ENCODE measurements at places on chromosomes 2 and 18.

DNA sequence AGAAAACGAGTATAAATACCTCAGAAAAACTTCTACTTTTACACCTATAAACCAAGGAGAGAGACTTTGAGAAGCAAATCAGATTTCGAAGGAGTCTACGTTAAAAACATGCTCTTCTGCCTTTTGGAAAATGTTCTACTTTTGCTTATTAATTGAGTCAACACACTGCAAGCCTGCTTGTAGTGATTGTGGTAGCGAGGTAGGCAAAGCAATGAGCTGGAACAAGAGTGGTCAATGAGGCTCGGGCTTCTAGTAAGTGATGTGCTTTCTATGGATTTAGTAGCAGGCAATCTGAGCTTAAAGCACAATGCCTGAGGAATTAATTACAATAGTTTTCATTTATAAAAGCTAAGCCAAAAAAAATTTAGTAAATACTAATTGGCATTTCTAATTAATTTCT is 103.4 kb upstream of the TFCP2L1 start:
- H3K27ac ChIP-seq = no peak overlapping the region
- H3K4me3 ChIP-seq = no peak overlapping the region
- no peak for DNase-seq
- no peaks in the 10 kb centered on the region for H3K4me1 ChIP-seq

DNA sequence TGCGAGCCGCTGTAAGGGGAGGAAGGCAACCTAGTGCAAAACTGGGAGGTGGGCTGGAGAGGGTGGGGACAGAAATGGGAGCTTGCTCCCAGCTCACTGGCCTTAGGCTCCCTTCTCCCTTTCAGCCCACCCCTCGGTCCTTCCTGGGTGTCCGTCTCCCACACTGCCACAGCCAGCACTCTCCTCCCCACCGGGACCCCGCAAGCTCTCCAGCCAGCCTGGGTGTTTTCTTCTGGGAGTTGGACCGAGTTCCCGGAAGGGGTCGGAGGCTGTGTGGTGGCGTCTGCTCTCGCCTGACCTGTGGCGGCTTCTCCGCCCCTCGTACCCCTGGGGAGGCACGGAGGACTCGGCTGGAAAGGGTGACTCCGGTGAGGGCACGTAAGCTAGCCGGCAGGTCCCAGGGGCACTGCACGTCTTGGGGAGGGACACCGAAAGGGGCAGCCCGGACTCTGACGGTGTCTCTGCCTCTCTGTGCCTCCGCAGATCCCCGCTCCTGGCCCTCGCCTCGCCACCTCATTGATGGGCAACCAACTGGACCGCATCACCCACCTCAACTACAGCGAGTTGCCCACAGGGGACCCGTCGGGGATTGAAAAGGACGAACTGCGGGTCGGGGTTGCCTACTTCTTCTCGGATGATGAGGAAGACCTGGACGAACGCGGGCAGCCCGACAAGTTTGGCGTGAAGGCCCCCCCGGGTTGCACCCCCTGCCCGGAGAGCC is 1.1 kb downstream of the LRATD1 start:
- peaks cover 61% of the 10 kb centered on the region for H3K27me3 ChIP-seq
- H3K36me3 ChIP-seq = no peaks in the 10 kb centered on the region
- no peak overlapping the region for H3K27ac ChIP-seq

DNA sequence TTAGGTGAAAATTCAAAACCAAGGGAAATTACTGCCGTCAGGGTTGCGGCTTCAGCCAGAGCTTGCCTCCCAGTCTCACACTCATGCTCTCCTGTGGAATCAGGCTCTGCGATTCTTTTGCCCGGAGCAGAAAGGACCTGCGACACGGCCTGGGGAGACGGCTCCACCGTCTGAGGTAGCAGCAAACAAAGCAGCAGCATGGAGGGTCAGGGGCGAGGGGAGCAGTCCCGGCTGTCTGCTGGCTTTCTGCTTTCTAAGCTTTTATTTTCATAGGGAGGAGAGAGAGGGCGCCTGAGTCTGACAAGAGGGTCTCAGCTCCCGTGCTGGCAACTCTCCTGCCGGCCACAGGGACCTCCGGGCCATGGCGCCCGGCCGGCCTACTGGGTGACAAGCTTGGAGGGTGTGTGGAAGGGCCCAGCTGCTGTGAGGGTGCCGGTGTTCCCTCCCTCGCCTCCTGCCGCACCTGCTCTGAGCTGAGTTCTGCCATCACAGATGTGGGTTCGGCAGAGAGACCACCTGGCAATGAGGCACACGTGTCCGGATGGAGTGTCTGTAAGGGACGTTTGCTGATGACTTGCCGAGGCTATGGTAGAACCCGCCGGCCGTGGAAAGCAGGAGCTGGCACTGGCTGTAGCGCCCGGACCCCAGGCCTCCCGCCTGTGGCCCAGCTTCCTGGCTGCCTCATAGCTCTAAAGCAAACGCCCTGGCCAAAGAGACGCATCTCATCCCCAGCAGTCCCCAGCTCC is 66.2 kb upstream of the CTDP1 start:
- H3K36me3 ChIP-seq = no peaks in the 10 kb centered on the region
- no peak overlapping the region for H3K4me3 ChIP-seq
- DNase-seq = no peak
- no peaks in the 10 kb centered on the region for H3K4me1 ChIP-seq

GRCh38 chr18:80254971-80255500 is 7.7 kb upstream of the PARD6G start:
- no peaks in the 10 kb centered on the region for H3K36me3 ChIP-seq
- no peak overlapping the region for H3K4me3 ChIP-seq
- H3K4me1 ChIP-seq = no peaks in the 10 kb centered on the region
- DNase-seq = no peak
- peaks cover 4% of the 10 kb centered on the region for H3K27me3 ChIP-seq

GRCh38 chr2:65820454-65820853 is 388.1 kb upstream of the SPRED2 start:
- no peaks in the 10 kb centered on the region for H3K4me1 ChIP-seq
- no peak overlapping the region for H3K4me3 ChIP-seq
- H3K27me3 ChIP-seq = no peaks in the 10 kb centered on the region

- peaks cover 47% of the 10 kb centered on the region for H3K4me1 ChIP-seq
- no peak for DNase-seq
- no peaks in the 10 kb centered on the region for H3K36me3 ChIP-seq
These were observed 32.5 kb upstream of the NT5DC4 start for GRCh38 chr2:112688086-112688880.

GRCh38 chr2:65729246-65729645 is 296.8 kb upstream of the SPRED2 start:
- H3K27ac ChIP-seq = no peak overlapping the region
- DNase-seq = no peak
- H3K36me3 ChIP-seq = no peaks in the 10 kb centered on the region
- no peaks in the 10 kb centered on the region for H3K4me1 ChIP-seq

DNA sequence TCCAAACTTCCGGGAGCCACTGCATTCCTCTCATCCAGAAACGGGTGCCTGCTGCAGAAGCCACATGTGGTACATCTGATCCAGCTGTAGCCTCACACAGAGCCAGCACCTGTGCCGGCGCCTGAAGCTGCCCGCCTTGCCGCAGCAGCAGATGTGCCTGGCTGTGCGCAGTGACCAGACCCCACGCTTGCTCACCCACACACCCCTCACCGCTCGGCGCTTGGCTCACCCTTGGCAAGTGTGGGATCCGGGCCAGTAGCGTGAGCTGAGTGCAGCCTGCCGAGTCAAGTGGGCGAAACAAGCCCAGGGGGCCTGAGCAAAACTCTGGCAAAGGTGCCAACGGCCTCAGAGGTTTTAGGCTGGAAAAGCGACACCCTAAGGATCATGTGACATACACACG is 220.1 kb upstream of the TMEFF2 start:
- no peak overlapping the region for H3K27ac ChIP-seq
- H3K27me3 ChIP-seq = no peaks in the 10 kb centered on the region
- H3K4me1 ChIP-seq = no peaks in the 10 kb centered on the region
- no peak for DNase-seq
- H3K36me3 ChIP-seq = no peaks in the 10 kb centered on the region
- H3K4me3 ChIP-seq = no peak overlapping the region

- peaks cover 31% of the 10 kb centered on the region for H3K36me3 ChIP-seq
- H3K4me3 ChIP-seq = no peak overlapping the region
- H3K27me3 ChIP-seq = no peaks in the 10 kb centered on the region
- peaks cover 6% of the 10 kb centered on the region for H3K4me1 ChIP-seq
- DNase-seq = no peak
- H3K27ac ChIP-seq = no peak overlapping the region
These were observed 17.1 kb downstream of the TUBB6 start for GRCh38 chr18:12324991-12325725.
